ENCODE measurements at places on chromosomes 1 and 21.

DNA sequence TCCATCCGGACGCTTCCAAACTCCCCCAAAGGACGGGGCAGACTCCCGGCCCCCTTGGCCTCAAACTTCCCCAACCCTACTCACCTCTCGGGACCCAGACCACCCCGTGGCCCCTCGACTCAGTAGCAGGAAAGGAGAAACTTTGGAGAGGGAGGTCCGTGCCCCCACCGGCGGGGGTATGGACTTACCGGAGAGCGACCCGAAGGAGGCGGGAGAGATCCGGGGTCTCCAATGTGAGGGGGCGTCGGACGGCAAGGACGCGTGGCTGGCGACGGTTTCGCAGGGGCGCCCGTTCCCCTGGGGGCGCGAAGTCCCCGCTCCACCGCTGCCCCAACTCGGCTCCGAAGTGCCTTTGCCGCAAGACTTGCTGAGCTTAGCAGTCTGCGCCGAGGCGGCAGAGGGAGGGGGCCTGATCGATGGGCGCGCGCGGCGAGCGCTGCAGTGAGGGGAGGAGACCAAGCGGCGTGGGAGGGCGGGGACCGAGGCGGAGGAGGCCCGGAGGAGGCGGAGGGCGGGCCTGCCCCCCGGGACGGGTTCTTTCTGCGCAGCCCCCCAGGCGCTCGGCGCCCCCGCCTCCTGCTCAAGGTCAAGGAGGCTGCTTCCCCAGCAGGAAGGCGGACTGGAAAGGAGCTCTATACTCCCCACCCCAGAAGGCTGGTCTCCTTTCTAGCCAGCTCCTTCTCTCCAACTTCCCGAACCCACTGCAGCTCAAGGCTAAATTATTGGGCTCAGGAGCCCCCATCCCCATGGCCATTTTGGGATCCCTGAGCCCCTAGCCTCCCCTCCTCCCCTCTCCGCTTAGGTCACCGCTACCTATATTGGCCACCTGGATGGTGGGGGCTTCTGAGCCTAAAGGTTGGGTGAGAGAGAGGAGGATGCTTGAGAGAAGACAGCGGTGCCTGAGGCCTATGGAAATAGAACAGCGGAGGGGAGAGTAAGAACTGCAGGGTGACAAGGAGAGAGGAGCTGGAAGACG is at the start of gene SYT2:
Gene SYT2 (minus strand): TSS at position 385 of the 976 bp plus-strand sequence. CDS start 104,682 bp downstream, outside the sequence.
- DNase-seq = no peak

- no peak for DNase-seq
These were observed 312.0 kb downstream of the VAV3 start for GRCh38 chr1:107653005-107653404.

GRCh38 chr1:9275567-9276034 is 17.1 kb upstream of the SPSB1 start:
- peak; percentile 79 for DNase-seq

DNA sequence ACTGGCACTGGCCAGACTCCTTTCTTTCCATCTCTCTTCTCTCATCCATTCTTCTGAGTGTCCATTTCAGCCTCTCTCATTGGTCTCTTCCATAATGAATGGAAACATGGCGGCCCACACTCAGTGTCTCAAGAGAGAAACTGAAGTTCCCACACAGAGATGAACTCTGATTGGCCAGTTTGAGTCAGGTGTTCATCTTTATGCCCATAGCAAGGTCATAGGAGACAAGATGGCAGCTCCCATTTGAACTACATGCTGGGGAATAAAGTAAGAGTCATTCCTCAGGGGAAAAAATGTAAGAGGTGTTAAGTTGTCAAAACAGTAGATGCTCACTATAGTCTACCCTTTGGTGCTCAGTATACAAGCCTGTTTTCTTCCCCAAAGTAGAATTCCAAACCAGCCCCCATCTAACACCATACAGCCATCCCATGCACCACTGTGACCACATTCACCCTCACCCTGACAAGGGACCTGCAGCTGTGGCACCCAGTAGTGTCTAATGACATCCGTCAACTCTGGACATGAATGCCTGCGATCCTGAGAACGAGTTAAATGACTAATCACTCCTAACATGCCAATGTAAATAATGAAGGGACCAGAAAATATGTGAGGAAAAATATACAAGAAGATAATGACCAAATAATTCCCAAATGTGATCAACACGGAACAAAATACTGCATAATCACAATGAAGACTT is 12.4 kb downstream of the CDA start:
- DNase-seq = no peak

- DNase-seq = no peak
These were observed 54.2 kb downstream of the SH3GLB1 start for GRCh38 chr1:86758570-86758969.

DNA sequence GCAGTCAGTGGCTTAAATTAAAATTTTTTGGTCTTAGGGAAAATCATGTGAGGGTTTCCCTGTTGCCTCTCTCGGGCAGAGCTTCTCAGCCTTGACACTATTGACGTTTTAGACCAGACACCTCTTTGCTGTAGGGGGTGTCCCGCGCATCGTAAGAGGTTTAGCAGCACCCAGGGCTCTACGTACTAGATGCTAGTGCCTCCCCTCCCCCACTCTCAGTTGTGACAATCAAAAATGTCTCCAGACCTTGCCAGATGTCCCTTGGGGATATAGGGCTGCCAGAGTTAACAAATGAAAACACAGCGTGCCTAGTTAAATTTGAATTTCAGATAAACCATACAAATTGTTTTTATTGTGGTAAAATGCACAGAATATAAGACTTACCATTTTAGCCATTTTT is 293.3 kb downstream of the DISC1 start:
- DNase-seq = no peak

DNA sequence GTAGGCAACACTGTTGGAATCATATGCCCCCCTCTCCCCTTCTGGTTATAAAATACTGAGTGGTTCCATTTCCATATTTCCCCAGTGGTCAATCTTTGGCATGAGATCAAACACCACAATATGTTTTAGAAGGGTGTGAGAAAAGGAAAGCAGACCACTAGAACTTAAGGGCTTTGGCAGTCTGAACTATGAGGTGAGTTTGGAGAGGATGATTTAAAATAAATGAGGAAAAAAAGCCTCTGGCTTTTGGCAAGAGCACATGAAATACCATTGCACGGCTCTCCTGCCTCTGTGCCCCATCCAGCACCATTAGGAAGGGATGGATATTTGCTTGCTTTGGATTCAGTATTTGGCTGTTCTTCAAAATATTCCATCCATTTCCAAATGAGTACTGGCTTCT is 339.5 kb upstream of the C1orf87 start:
- DNase-seq = no peak

- DNase-seq = no peak
These were observed 1.6 kb upstream of the DEGS1 start for GRCh38 chr1:224181453-224181810.

DNA sequence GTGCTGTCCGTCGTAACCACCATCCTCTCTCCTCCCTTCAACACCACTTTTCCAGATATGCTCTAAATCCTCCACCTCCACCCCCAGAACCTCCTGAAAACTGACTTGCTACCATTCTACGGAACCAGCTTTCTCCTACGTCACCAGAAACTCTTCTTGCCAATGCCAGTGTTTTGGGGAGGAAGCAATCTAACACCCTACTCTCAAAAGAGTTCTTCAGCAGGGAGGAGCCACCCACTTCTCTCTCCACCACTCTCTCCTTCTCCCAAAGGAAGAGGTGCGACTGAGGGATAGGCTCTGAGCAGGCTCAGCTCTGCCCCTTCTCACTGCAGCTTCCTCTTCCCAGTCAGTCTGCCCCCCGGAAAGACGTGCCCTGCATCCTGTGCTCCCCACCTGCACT is 6.1 kb upstream of the S100A2 start:
- DNase-seq = no peak

DNA sequence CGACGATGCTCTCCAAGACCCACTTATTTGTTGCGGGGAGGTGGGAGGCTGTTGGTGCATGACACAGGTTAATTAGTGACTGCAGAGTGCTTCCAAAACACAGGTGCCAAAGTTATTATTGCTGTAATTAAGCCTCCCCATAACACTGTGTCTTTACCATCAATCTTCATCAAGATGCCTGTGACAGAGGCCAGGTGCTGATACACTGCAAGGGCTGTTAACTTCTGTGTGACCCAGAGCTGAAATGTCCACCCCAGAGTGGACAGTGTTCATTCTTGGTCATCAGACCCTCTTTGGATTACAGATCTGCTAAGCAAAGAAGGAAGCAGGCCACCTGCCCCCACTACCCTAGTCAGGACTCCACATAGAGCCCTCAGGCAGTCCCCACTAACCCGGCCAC is 55.5 kb downstream of the CAPN8 start:
- no peak for DNase-seq

DNA sequence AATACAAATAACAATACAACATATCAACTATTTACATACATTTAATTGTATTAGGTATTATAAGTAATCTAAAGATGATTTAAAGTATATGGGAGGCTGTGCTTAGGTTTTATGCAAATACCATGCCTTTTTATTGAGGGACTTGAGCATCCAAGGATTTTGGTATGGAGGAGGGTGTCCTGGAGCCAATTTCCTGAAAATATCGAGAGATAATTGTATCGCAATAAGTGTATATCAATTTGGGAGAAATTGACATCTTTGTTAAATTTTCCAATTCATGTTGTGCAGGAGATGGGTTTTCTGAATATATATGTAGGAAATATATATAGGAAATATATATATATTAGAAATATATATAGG is 63.5 kb downstream of the ATP1A1 start:
- DNase-seq = no peak

DNA sequence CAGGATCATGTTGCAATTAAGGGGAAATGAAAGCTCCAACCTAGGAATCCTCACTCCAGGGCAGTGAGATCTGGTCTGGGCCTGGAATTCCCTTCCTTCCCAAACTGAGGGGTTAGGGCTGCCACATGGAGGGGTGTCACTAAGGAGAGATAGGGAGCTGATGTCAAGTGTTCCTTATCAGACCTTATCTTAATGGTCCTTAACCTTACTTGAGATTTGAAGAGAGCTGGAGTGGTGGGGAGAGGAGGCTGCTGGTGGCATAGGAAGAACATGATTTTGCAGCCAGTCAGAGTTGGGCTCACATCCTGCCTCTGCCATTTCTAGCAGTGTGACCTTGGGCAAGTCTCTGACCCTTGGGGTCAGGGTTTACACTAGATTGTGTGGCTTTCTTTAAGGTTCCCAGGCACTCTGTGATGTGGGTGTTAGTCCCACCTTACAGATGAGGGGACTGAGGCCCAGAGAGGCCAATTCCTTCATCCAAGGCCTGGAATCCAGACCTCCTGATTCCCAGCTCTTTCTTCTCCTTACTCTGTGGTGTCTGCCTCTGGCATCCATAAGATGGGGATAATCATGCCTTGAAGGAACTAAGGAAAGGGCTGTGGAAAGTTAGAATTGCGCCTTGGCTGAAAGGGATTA is 56.3 kb upstream of the SYNC start:
- DNase-seq = no peak

DNA sequence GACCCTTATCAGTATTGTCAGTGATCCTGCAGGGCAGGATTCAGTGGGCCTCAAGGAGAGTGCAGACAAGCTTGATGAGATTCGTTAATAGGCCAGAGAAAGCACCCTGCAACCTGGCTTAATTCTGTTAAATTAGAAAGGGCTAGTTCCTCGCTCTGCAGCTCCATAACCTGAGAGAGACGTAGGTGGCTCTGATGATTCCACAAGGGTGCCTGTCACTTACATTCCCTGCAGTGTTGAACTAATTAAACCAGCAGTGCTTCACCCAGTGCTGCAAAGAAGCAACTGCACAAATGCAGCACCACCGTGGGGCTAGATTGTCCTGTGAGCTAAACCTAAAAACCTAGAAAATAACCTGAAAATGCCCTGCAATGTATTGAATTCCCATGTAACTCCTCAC is 270.8 kb downstream of the CACNA1E start:
- DNase-seq = peak; percentile 21

DNA sequence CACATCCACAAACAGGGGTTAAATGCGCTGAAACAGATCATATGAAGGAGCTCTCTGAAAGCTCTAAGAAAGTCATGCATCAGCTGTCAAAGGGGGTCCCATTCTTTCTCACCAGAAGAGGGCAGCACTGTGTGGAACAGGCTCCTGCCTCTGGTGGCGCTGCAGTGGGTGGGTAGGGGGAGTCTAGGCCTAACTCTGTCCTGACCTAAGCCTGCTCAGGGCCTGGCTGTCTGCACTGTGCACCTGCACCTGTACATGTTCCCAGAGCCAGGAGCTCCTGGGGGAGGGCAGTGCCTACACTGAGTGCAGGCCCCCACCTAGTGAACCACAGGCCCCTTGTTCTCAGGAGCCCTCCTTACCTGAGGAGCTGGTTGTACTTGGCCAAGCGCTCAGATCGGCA is 16.0 kb downstream of the ENO1 start:
- no peak for DNase-seq

DNA sequence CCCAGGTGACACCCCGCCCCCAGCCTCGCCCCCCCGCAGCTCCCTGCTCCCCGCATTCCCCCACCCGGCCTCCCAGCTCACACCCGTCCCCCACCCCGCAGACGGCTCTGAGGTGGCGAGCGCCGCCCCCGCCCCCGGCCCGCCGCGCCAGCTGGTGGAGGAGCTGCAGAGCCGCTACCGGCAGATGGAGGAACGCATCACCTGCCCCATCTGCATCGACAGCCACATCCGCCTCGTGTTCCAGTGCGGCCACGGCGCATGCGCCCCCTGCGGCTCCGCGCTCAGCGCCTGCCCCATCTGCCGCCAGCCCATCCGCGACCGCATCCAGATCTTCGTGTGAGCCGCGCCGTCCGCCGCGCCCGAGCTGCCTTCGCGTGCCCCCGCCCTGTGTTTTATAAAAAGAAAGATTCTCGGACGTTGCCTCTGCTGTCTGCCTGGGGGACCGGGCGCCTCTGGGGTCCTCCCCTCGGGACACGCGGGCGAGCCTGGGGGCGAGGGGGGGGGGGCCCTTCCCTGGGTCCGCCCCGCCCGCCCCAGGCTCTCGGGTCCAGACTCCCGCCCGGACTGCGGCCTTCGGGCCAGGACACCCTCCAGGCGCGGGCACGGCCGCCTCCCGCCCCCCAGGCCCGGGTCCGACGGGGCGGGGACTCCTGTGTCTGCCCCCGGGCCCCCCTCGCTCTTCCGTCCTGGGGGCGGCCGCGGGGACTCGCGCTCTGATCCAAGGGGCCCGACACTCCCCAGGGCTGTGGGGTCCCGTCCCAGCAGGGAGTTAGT is 1.6 kb upstream of the MMP23B start:
- peak; percentile 86 for DNase-seq

DNA sequence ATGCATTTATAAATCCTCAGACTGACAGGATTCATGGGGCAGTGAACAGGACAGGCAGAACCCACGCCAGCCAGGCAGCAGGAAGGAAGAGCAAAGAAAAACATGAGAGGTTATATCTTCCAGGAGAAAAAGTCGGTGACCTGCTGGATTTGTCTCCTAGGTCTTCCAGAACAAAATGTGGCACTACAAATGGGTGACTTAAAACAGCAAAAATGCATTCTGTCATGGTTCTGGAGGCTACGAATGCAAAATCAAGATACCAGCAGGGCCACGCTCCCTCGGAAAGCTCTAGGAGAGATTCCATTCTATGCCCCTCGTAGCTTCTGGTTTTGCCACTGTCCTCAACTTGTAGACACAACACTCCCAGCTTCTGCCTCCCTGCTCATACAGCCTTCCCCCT is 63.4 kb downstream of the PSMG1 start:
- DNase-seq = peak; percentile 26

DNA sequence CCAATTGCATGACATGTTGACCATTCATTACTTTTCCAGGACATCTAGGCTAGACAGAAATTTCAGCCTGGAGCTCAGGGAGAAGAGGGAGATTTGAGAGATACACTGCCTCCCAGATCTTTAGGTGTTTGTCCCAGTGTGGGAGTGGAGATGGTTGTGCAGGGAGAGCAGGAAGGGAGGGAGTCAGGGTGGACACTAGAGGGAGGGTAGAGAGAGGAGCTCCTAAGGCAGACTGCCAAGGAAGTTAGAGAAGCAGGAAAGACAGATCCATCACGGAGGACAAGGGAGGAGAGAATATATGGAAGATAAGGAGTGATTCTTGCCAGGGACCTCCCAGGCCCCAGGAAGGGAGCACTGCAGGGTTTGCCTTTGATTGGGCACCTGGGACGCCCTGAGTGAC is 8.7 kb downstream of the CDCA8 start:
- DNase-seq = no peak

All from coronary artery (tissue), 2 donors.